NCI-H2171 treated with DMSO at 0.1 percent for 48 hours (cell line): ENCODE measurements at places on chromosomes 7 and 10.

DNA sequence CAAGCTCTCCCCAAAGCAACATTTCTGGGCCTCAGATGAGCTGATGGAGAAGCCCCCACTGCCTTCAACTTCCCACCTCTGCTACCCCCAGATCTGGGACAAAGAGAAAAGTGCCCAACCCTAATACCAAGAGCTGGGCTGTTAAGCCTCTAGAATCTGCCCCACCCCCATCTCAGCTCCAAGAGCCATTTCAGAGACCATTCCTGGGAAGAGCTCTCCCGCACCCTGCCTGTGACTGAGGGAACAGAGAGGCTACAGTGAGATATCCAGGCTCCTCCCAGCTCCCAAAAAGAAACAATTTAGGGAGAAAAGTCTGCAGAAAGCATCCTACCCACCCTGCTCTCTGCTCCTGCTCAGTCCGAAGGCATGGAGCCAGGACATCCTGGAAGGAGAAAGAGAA lies 2.5 kb upstream of the KCNH2 start:
- peak; percentile 11 for DNase-seq

- DNase-seq = peak; percentile 86
Measured at GRCh38 chr7:31020652-31021051, 31.5 kb upstream of the ADCYAP1R1 start.

DNA sequence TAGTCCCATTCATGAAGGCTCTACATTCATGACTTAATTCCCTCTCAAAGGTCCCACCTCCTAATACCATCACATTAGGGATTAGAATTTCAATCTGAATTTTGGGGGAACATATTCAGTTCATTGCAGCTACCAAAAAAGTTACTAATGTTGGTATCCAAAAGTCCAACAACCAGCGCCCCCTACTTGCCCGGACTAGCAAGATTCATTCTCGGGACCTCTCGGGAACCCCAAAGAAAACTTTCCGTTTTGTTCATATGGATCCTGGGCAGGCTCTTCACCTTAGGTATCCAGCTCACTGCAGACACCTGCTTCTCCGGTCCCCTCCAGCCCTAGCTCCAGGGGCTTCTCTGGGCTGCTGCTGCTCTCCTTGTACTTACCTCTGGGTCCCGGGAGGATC lies 8.9 kb upstream of the GRK5 start:
- DNase-seq = no peak

DNA sequence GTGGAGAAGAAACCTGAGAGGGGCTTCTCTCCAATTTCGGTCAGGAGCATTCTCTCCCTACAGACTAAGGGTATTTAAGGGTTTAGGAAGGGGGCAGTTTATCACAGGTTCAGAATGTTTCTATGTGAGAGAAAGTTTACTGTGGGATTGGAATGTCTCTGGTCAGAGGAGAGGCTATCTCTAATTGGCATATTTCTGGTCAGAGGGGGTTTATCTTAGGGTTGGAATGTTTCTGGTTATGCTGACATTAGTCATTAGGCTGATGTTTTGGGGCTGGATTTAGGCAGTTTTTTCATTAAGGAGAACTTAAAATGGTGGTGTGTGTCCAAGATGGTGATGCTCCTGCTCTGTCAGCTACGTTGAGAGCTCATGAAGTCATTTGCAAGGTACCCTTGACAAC lies 758.0 kb downstream of the TYW1 start:
- DNase-seq = no peak

GRCh38 chr7:31791881-31792280 lies 104.9 kb downstream of the PPP1R17 start:
- DNase-seq = no peak

DNA sequence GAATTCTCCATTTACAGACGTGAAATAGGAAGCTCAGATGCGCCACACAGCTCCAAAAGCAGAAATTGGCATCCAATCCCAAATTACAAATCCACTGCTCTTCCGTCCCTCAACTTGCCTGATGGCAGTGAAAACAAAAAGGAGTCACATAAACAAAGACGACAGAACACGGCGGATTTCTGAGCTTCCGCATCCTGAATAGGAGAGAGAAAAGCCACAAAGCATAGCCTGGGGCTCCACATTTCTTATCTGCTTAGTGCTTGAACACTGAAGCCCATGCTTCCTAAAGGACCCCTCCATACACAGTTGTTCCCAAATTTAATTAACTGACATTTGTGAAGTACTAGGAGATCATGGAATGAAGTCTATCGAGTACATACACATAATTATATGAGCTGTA lies 32.6 kb downstream of the BEND7 start:
- DNase-seq = no peak

DNA sequence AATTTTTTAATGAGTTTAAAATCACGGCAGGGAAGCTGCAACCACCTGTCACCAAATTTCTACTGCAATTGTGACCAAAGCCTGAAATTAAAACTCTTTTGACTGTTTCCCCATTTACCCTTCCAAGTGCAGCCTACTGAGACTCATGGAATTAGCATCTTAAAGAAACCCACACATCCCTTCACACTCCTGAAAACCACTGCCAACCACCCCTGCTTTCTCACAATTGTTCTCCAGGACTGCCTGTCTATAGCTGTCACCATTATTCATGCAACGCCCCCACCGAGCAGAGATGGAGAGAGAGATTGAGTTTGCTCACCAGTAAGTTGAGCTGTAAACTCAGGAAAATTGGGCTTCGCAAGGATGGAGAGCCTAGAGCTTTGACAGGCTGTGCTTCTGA lies 383.8 kb upstream of the SORCS1 start:
- no peak for DNase-seq

DNA sequence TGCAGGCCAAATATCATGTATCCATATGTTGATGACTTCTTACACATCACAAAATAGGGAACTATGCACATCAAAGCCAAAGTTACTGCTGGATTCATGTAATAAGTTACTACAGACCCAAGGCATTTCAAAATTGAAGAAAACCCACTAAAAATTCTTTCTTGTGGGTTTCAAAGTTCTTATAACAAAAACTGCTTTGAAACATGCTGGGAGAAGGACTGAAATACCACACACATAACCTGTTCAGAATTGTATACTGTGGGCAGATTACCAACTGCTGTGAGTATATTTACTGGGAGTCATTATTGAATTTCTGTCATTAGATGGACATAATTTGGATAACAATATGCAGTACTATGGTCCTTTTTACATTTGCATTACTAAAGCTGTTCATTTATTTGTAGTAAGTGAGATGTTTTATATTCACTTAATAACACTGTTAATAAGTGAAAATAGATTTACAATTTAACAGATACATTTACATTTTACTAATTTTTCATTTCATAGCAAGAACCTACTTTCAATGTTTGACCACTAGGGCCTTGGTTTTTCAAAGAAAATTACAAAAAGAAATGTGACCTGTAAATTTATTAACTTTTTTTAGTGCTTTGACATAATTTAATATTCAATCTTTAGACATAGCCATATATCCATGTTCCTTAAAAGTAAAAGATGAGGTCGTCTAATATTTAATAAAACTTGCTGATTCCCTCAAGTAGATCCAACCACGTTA lies 132.6 kb downstream of the MAGI2 start:
- DNase-seq = no peak

- no peak for DNase-seq
Measured at GRCh38 chr7:6256677-6257535, 15.5 kb downstream of the CYTH3 start.

- DNase-seq = no peak
Measured at GRCh38 chr7:26363465-26363864, 71.8 kb downstream of the SNX10 start.

- peak; percentile 79 for DNase-seq
Measured at GRCh38 chr7:91694351-91694841, 186.1 kb downstream of the MTERF1 start.

GRCh38 chr10:129861776-129862531 lies 102.1 kb downstream of the EBF3 start:
- no peak for DNase-seq

DNA sequence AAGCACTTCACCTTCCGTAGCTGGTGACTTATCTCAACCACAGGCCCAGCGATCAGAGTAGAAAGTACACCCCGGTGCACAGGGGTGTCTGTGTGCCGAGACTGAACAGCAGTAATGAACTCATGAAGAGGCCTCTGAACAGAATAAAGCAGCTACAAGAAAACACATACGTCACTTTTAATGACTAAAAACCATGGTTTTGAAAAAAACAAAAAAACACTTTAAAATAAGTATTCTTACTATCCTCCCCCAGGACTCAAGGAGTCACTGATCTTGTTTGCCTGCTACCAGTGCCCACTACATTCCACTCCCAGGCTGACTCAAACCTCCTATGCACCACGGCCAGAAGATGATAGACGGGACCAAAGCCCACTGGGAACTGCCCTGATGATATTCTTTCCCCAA lies 53.8 kb downstream of the NCAPG2 start:
- no peak for DNase-seq

GRCh38 chr10:17349717-17350116 lies 104.7 kb downstream of the ST8SIA6 start:
- no peak for DNase-seq

DNA sequence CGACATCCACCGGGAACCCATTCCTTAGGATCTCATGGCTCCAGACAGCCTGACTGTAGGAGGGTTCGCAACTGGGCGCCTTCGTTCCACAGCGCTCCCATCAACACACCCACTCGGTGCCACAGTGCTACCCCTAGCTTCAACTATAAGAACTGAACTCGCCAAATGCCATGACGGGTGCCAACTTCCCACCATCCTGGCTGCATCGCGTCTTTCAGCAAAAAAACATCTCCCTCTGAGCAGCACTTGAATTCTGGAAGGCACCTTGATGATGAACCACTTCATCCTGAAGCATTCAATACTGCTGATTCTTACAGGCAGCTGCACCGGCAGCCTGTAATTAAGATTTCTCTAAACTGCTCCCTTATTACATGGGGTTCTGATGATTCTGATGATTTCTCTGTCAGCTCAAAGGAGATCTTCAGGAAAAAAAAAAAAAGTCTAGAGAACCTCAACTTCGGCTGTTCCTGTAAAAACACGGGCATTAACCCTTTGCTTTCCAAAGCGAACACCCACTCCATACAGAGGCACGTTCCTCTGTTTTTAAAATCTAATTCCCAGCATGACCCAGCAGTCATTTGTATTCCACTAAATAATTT lies 1.3 kb downstream of the CYTH3 start:
- DNase-seq = peak; percentile 40

DNA sequence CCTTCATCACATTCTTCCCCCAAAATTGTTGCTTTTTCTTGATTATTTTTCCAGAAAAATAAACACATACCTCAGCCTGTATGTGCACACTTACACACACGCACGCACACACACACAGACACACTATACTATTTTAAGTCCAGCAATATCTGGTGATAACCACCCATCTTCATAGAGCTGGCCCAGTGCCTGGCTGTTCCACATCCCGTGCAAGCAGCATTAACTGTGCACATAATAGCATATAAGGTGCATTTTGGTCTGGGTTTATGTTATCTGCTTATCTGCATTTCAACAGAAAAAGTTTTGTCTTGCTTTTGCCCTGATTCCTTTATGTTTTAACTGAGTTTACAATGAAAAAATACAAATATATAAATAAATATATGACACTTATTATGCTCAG lies 143.1 kb upstream of the KLF6 start:
- no peak for DNase-seq

DNA sequence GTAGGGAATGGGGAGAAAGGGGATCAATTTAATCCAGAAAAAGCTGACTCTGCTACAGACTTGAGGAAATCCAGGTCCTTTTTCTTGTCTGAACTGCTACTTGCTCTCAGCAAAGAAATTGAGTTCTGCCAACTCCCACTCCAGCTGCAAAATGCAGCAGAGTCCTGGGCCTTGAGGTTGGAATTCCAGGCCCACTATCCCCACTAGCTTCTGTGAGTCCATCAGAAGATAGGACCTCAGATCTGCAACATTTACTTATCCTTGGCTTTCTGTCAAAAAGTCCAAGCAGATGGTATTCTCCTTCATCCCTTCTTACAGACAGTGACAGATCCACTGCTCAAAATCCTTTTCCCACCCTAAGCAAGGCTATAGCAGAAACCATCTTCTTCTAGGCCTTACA lies 219.2 kb downstream of the ARHGAP12 start:
- DNase-seq = no peak

- no peak for DNase-seq
Measured at GRCh38 chr7:16365952-16366351, 55.4 kb downstream of the CRPPA start.

- DNase-seq = no peak
Measured at GRCh38 chr7:2213551-2214215, 19.1 kb downstream of the MAD1L1 start.

DNA sequence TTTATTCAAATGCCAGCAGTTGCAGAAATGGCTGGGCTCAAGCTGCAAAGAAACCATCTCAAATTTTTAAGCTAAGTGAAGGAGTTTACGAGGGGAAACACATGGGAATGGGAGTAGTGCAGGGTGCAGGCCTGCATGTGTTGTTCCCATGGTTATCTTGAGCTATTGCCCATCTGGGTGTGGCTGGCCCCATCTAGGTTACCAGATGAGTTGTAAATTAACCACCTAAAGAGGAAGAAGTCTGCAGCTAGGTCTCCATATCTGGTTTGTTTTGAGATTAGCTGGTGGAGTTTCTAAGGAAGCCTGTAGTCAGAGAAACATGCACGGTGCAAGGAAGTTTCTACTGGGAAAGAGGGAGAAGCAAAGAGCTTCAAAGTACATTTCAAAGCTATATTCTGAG lies 23.3 kb upstream of the STEAP2 start:
- no peak for DNase-seq

GRCh38 chr7:117871778-117872538 lies 1.3 kb downstream of the CTTNBP2 start:
- no peak for DNase-seq

DNA sequence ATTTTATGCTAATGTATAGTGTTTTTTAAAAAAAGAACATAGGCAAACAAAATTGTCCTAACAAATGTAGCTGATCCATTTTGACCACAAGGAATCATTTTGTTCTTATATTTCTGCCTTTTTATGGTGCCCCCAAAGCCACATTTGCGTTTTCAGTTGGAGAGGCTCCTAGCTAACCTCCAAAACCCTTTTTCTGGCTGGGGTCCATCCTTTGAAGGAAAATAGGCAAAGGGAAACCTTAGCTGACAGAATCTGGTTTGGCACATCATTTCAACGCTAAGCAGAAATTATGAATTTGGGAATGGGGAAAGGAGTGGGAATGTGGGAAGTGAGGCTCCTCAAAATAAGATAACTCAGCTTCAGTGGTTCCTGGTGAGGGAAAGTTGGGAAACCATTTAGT lies 25.6 kb upstream of the SLC25A13 start:
- no peak for DNase-seq

DNA sequence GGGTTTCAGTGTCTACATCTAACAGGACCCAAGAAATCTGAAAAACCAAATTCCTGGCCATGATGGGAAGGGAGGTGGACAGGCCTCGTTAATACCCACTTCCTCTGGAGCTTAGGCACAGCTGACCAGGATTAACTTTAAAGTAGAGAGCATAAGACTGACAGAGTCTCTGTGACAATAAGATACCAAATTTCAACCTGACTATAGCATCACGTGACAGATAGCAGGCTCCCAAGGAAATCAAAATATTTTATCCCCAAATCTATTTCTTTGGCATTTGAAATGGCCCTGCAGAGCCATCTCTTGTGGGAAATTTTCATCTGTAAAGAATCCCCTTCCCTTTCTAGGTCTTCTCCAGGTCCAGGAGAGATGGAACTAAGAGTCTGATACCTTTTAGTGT lies 258.3 kb downstream of the TCERG1L start:
- DNase-seq = no peak
